GM23248 (cell line): ENCODE measurements at places on chromosomes 1 and 21.
A peak's percentile ranks its signal among the peaks of the same experiment; 100 is the strongest.

- no peak for DNase-seq
Observed at GRCh38 chr1:44242746-44243145, 29.5 kb downstream of the DMAP1 start.

- DNase-seq, result no peak
Observed at GRCh38 chr21:9738527-9738926, 782.9 kb upstream of the TPTE start.

GRCh38 chr1:112395256-112395820 is 676 bp upstream of the CTTNBP2NL start:
- DNase-seq, result no peak

GRCh38 chr21:28991861-28992525 is 684 bp downstream of the LTN1 start:
- peak; percentile 44 for DNase-seq

DNA sequence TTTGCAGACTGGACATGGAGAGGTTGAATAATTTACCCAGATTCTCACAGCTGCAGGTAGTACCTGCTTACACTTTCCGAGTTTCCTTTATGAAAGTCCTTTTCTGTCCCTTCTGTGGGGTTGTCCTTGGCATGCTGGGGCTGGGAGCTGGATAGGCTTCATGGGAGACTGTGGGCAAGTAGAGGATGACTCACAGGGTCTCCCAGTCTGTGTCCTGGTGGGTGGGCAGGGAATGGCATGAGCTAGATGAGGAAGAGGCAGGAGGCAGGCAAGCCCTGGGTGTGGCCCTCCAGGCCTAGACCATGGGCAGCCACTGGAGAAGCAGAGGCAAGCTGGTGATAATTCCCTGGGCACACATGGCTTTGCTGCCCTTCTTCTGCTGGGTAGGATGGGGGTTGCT is 80.6 kb downstream of the NAV1 start:
- DNase-seq, result no peak

GRCh38 chr1:40312238-40313205 is 4.6 kb downstream of the COL9A2 start:
- DNase-seq, result no peak

DNA sequence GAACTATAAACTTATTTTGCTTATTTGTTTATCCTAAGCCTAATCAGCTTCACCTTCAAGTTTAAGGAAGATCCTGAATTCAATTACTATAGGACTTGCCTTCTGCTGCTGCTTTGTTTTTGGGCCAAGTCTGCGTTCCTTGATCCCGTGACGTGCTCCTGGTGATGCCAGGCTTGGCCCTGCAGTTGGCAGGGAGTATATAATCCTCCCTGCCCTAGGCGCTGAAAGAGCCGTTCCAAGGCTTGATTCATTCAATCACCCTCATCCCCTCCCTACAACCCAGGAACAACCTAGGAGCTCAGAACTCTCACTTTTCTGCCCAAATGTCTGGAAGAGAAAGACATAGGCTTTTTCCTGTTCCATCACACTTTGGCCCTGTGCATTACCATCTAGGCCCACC is 12.4 kb upstream of the LRRN2 start:
- no peak for DNase-seq

DNA sequence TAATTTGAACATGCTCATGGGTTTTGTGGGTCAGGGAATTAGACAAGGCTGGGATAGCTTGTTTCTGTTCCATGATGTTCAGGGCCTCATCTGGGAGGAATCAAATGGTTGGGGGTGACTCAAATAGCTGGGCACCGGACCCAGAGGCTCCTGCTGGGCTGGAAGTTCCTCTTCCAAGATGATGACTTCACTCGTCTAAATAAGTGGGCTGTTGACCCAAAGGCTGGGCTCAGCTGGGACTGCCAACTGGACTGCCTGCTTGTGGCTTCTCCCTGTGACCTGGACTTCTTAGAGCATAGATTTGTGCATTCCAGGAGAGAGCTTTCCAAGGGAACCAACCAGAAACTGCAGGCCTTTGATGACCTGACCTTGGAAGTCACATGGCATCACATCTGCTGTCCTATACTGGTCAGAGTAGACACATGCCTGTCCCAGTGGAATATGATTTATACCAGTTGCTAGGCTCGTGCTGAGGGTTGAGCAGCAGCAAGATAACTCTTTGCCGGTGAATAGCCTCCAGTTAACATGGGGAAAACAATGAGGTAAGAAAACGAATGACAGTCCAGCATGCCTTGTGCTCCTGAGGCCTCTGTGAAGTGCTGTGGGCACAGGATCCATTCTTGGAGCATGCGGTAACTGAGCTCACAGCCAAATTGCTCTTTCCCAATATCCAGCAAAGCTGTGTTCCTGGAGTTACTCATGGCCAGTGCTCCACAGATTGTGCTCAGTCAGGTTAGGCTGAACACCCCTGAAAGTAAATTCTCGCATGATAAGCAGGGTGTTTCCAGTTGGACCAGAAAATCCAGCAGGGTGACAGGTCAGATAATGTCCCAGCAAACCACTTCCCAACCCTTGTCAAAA is 272.9 kb upstream of the TMEM51 start:
- DNase-seq, result peak; percentile 96

GRCh38 chr1:26408604-26409003 is 2.0 kb upstream of the LIN28A start:
- DNase-seq, result peak; percentile 80

GRCh38 chr1:111332190-111332589 is 41.5 kb downstream of the CHIA start:
- no peak for DNase-seq

GRCh38 chr1:116075990-116076389 is 35.2 kb upstream of the MAB21L3 start:
- DNase-seq, result peak; percentile 18

GRCh38 chr1:37250371-37250770 is 216.1 kb upstream of the GRIK3 start:
- DNase-seq, result peak; percentile 22

DNA sequence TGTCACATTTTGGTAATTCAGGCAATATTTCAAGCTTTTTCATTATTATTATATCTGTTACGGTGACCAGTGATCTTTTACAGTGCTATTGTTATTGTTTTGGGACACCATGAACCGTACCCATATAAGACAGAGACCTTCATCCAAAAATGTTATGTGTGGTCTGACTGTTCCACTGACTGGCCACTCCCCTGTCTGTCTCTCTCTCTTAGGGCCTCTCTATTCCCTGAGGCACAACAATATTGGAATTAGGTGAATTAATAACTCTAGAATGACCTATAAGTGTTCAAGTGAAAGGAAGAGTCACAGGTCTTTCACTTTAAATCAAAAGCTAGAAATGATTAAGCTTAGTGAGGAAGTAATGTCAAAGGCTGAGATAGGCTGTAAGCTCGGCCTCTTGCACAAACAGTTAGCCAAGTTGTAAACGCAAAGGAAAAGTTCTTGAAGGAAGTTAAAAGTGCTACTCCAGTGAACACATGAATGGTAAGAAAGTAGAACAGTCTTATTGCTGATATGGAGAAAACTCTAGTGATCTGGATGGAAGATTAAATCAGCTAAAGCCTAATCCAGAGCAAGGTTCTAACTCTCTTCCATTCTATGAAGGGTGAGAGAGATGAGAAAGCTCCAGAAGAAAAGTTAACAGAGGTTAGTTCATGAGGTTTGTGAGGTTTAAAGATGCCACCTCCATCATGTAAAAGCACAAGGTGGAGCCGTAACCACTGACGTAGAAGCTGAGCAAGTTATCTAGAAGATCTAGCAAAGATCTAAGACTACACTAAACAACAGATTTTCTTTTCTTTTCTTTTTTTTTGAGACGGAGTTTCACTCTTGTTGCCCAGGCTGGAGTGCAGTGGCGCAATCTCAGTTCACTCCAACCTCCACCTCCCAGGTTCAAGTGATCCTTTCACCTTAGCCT is 19.7 kb upstream of the DIPK1A start:
- DNase-seq, result no peak

- DNase-seq, result no peak
Observed at GRCh38 chr1:202197653-202198365, 4.2 kb downstream of the LGR6 start.

- DNase-seq, result no peak
Observed at GRCh38 chr1:92168657-92169056, 49.1 kb upstream of the C1orf146 start.

- DNase-seq, result no peak
Observed at GRCh38 chr1:38301040-38301439, 254.4 kb upstream of the POU3F1 start.

GRCh38 chr1:56866656-56867055 is 12.1 kb downstream of the C8A start:
- DNase-seq, result peak; percentile 93

GRCh38 chr1:227951624-227952373 is 4.1 kb upstream of the WNT9A start:
- DNase-seq, result no peak

GRCh38 chr1:37274938-37275631 is 199.3 kb upstream of the ZC3H12A start:
- peak; percentile 4 for DNase-seq

- DNase-seq, result no peak
Observed at GRCh38 chr1:214504330-214504729, 47.1 kb downstream of the PTPN14 start.

- peak; percentile 85 for DNase-seq
Observed at GRCh38 chr1:38009088-38009840, 3.3 kb upstream of the UTP11 start.

DNA sequence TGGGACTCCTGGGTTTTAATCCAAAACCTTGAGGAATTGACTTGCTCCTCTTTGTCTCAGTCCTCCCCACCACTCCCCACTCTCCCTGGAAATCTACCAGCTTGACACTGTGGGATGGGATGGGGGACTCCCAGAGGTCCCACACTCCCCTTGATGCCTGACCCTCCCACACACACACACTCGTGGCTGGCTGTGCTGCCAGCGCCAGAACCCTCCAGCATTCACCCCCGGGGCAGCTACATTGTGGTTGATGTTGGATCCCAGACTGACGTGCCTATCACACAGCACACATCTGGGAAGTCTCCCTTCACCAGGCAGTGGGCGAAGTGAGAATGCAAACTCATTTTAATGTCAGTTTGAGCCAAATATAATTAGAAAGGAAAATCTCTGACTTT is 10.0 kb downstream of the KIRREL1 start:
- peak; percentile 79 for DNase-seq

DNA sequence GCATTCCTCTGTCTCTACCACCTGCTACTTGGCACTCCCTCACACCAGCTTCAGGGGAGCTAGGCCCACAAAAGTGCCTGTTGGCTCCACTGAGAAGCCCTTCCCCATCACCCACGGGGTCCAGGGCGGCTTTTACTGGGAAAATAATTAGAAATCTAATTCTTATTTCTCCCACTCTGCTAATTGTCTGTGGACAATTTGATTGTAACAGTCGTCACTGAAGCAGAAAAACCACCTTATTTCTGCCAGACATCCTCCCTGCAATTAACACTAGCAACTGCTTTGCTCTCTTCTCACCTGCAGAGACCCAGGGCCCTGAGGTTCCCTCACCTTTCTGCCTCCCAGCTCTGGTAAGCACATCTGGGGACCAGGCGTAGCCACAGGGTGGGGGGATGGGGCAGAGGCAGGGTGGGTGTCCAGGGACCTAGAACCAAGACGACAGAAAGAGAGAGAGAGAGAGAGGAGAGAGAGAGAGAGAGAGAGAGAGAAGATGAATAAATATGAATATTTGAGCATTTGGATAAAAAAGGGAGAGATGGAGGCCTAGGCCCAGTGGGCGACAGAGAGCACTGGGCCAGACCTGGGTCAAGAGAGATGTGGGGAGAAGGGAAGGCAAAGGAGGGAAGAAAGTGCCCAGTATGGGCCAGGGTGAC is 32.6 kb downstream of the FOXO6 start:
- DNase-seq, result no peak

DNA sequence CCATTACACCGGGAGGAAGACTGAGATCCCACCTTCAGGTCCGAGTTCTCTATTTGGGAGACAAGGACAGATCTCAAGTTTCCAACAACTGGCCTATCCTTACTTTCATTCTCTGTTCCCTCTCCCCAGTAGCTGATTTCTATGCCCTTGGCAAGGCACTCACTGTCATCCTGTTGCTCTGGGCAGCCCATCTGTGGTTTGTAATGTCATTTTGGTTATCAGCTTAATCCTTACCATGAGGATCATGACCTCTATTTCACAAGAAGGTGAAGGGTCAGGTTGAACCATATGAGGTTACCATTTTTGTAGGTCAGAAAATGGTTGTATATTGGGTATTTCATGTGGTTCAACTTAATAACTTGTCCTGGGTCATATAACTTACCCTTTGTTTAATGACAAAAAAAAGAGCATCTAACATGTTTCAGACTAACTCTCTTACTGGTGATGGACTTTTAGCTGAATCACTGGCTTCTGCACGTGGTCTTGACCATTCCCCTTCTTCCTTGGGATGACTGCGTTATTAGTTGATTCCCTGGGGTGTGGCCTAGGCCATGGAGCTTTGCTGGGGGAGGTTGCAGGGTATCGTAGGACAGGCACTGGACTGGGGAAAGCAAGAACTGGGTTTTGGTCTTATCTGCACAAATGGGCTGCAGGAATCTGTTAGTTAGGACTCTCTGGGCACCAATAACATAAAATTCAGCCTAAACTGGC is 120.2 kb downstream of the ACTL8 start:
- peak; percentile 88 for DNase-seq

GRCh38 chr21:29114765-29115500 is 15.5 kb upstream of the MAP3K7CL start:
- peak; percentile 74 for DNase-seq

DNA sequence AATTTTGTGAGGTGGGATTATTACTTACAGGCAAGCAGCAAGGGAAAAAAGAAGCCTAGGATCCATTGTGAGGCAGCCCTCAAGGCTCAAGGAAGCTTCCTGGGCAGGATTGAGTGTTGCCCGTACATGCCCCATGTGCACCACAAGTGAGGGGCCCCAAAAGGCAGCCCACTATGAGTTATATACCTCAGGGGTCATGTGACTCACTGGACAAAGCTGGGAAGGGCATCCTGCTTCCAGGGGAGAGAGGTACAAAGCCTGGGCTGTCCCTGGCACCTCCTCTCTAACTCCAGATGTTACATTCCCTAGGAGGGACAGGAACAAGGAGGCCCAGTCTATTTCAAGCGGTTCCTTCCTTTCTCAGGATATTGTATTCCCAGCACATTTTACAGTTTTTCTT is 34.0 kb upstream of the CD1D start:
- DNase-seq, result no peak

DNA sequence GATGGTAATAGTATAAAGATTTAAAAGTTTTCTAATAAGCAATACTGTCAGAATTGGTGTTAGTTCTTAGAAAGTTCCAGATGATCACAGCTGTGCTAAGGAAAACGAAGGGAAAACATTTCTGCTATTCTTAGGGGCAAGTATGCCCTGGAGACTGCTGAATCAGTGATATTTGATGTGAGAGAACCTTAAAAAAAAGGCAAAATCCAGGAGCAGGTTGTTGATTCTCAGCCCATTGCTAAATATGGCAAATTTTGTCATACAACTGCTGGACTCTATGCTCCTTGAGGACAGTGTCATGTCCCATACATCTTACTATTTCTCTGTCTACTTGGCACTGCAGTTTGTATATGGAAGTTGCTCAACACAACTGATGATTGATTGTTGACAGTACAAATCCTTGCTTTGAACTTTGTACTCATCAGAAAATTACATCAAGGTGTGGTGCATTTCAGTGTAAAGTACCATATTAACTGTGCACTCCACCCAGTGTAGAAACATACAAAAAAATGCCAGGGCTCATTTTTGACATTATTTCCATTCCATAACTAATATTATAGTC is 10.9 kb downstream of the CRCT1 start:
- DNase-seq, result no peak
